Small intestine (tissue), 16 donors: ENCODE measurements at places on chromosomes 5 and 9.

GRCh38 chr5:153043886-153044285 is 446.6 kb upstream of the GRIA1 start:
- DNase-seq: no peak

DNA sequence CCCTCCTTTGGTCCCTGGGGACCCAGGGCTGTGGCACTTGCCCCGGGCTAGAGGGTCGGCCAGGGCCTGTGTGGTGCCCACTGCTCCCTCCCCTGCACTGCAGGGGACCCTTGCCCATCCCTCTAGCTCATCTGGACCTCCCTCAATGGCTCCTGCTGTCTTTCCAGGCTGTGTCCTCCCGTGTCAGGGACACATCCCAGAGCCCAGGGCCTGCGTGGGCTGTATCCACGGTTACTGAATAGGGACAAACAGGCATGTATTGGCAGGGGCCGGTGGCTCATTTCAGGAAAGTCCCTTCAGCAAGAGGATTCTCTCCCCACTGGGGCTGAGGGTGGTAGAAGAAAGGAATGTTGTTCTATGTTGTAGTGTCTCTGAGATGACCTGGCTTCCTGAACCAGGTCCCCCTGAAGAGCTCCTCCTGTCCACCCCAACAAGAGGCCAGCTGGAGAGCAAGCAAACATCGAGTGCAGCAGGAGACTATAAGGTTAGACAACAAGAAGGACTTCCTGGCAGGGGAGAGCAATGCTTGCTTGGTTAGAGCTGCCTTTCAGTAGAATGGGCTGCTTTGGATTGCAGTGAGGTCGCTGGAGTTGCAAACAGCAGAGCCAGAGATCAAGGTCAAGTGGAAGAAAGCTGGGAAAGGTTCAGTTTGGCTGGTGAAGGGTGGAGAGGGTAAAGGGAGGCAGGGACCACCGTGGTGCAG is 1.0 kb upstream of the CRB2 start:
- DNase-seq: no peak

DNA sequence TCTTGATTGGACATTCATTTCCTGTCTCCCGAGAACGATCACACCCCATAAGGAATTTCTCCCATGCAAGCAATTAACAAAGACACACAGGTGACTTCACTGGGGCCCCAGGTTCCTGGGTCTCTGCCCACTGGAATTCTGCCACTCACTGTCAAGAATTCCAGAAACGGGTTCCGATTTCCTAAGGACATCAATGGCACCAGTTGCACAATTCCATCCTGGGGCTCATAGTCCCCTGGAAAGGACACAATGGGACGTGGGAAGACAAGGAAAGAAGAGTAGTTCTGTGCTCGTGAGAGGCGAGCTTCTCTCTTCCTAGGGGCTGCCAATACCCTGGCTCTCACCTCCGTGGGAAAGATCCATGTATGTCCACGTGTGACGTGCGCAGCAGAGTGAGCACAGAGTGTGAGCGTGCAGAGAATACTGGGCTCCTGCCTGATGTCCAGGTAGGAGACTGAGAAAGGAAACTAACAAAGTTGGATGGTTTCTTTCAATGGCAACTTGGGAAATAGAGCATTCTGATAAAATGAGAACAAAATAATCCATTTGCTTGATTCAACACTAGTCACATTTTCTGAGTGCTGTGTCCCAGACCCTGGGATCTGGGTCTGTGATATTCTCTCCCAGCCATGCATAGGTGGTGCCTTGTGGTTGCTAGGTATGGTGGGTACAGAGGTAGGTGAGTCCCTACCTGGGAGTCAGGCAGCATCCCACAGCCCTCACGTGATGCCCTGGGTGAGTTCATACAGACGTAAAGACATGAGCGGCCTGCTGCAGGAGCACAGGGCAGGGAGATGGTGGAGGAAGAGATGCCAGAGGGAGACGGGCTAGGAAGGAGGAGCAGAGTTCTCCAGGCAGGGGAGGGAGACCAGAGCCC is 159.8 kb downstream of the COL23A1 start:
- no peak for DNase-seq

GRCh38 chr5:63211448-63212132 is 633.0 kb downstream of the LRRC70 start:
- peak; percentile 14 for DNase-seq

GRCh38 chr5:16179511-16179935 is at the start of gene MARCHF11:
TSS of gene MARCHF11 (minus strand) at chr5:16179791. CDS start at chr5:16179575, 216 bp downstream.
- DNase-seq: no peak

- DNase-seq: no peak
These were observed 17.2 kb downstream of the SLC1A1 start for GRCh38 chr9:4507306-4508130.

DNA sequence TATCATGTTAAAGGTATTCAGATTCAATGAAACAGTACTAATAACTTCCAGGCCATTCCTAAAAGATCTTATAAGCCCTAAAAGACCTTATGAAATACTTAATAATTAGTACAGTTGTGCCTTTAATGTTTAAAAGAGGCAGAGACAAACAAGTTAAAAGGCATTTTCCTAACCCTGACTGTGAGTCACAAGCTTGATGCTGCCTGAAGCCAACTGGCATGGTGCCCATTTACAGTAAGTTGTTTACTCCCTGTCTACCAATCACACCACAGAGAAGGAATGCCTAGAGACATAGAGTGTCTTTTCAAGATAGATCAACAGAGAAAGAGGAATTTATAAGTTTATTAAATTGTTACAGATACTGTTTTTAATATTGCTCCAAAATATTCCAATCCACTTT is 47.8 kb downstream of the NR3C1 start:
- peak; percentile 36 for DNase-seq

DNA sequence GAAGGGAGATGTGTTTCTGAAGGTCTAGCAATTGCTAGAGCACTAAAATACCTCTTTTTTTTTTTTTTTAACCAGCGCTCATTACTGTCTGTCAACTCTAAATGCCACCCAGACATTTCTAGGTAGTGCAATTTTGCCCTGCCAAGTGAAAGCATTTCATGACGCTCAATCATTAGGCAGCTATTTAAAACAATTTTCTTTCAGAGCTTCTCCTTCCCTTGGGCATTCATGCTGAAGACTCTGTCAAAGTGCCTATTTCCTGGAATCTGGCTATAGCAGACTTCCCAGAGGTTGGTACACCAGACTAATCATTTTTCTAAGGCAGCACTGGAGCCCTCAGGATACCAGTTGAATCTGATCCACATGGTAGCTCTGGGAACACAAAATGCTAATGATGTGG is 97.0 kb upstream of the ANKRD55 start:
- DNase-seq: no peak

GRCh38 chr9:108473209-108474112 is 382.3 kb downstream of the ACTL7B start:
- DNase-seq: no peak

- DNase-seq: peak; percentile 4
These were observed 478.2 kb downstream of the SPATA31D1 start for GRCh38 chr9:82466616-82467260.

DNA sequence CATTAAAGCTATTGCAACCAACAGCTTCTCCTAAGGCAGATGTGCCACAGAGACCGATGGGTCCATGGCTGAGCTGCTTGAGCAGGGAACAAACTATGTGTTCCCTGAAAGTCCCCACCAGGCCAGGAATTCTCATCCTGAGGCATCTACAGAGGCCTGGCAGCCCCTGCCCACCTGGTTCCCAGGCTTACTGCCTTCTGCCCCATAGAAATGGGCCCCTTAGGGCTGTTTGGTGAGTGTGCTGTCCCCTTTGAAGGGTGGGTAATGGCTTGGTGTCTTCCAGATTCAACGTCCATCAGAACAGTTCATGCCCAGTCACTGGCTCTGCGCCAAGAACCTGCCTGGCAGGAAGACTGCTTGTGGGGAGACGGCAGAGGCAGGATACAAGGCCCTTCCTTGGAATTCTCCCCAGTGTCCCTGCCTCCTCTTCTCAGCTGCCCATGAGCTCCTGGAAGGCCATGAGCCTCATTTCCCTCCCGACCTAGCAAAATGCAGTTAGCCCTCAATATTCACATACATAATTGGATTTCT is 3.8 kb upstream of the COL27A1 start:
- no peak for DNase-seq

- DNase-seq: peak; percentile 55
These were observed 754 bp downstream of the VDAC1 start for GRCh38 chr5:134003817-134004625.

GRCh38 chr5:57174128-57174889 is 450 bp downstream of the GPBP1 start:
- DNase-seq: no peak

GRCh38 chr5:56685503-56686217 is 129.7 kb upstream of the MAP3K1 start:
- DNase-seq: no peak

GRCh38 chr9:130446101-130446861 is 1.5 kb downstream of the ASS1 start:
- no peak for DNase-seq

DNA sequence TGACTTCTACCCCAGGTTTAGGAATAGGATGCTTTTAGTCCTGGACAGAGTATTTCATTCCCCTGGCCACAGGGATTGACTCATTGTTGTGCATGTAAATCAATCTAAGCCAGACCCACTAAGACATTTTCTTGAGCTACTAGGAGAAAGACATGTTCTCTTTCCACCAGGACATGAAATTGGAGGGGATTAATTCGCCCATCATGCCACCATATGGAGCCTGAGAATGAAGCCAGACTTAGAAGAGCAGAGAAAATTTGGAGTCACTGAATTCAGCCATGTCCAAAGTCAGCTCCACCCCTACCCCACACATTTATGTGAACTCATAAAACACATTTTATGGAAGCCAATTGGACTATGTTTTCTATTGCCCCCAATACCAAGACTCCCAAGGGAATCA is 322.5 kb downstream of the NFIB start:
- no peak for DNase-seq

DNA sequence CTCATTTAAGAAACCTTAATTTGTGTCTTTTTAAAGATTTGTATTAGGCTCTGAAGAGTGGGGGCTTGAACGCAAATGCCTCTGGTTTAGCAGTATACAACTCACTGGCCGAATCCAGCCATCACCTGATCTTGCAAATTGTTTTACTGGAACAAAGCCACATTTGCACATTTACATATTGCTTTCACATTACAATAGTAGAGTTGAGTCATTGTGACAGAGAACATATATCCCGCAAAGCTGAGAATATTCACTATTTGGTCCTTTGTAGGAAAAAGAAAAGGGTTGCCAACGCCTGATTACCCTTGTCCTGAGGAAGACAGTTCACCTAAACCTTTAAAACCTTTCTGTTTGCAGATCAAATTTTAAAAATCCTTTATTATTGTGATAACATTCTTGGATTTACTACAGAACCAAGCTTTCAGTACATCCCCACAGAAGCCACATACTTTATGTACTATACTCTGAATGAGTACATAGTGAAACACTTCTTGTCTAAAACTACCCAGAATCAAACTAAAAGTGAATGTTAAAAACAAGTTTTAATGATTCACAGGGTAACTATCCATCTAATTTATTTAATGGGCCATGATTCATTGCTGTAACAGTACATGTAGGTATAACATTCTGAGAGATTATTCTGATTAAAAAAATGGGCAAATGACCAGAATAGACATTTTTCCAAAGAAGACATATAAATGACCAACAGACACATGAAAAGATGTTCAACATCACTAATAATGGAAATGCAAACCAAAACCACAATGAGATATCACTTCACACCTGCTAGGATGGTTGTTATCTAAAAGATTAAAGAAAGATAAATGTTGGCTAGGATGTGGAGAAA is 161.0 kb downstream of the SLC25A46 start:
- DNase-seq: no peak

- DNase-seq: no peak
These were observed 221.4 kb upstream of the KLF4 start for GRCh38 chr9:107710953-107711352.

DNA sequence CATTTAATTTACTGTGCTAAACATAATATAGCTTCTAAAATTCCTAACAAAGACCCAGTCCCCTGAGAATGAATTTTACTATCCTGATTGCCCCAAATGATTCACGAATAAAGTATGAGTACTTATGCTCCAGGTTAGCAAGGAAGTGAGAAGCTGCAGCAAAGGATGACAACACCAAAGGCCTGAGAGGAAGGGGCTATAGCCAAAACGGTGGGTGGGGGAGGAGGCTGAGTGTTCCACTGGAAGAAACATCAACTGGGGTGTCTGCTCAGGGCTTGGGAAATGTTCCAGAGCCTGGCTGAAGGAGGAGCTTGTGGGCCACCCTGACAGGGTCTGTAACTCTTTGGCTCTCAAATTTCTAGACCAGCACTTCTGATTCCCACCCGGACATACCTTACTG is 157.3 kb downstream of the ADAMTS12 start:
- no peak for DNase-seq

DNA sequence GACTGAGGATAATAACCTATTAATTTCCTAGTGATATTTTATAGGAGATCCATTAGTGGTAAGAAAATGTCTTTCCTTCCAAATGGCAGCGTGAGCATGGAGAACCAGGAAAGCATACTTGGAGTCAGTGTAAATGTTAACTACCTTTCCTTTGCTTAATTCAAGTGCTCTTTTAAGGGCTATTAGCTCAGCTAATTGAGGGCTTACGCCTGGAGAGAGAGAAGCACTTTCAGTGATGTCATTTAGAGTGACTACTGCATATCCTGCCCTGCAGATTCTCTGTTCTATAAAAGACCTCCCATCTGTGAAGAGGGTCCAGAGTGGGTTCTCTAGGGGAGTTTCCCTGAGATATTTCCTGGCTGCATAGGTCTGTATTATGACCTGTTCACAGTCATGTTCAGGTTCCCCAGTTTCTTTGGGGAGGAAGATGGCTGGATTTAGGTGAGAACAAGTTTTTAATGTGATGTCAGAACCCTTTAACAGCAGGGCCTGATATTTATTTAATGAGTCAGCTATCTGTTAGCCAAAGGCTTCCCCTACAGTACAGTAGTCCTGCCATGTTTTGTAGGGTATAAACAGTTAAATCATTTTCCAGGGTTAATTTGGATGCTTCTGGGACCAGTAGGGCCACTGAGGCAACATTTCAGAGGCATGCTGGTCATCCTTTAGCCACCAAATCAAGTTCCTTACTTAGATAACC is 89.6 kb downstream of the TRIM36 start:
- no peak for DNase-seq

DNA sequence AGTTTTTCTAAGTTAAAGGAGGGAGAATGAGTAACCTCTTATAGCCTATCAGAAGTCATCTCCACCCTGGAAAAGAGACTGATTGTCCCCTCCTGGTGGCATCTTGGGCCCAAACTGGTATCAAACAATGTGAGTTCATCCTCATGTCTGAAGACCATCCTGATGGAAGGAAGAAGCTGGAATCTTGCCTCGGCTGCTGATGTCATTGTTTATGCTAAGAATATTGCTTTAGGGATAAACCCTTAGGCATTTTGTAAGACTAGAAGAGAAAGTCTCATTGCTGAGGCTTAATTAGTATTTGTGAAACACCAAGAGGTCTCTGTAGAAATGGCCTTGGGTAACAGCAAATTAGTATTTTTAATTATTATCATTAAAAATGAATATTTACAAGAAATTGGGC is 65.7 kb upstream of the KCNN2 start:
- DNase-seq: no peak

- DNase-seq: no peak
These were observed 109.9 kb downstream of the UGCG start for GRCh38 chr9:112006361-112007020.

DNA sequence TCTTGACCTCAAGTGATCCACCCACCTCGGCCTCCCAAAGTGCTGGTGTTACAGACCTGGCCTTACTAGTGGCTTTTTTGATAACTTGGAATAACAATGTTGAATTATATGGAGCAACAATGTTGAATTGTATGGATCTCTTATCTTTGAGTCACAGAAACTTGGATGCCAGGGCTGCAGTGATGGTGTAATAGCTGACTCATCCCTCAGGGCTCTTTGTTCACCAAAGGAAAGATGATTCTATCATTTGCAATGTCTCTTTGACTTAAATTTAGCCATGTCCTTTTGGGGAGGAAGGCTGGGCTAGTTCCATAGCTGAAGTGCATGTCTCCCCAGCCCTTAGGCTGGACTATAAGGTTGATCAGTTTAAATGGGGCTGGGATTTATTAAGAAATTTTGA is 172.3 kb downstream of the PDZD2 start:
- no peak for DNase-seq
